ENCODE measurements at places on chromosomes 3 and 15. TPM values are rescaled to one million over a fixed set of nuclear protein-coding genes. Genes with fewer than 3 reads are reported as not detected.
A peak's percentile ranks its signal among the peaks of the same experiment; 100 is the strongest.

GRCh38 chr3:72353236-72354128, 494.8 kb downstream of the SHQ1 start:
- H3K36me3 ChIP-seq: no peaks in the 10 kb centered on the region
- H3K27ac ChIP-seq: no peak overlapping the region
- no peak for DNase-seq
- no peaks in the 10 kb centered on the region for H3K27me3 ChIP-seq

GRCh38 chr3:115537669-115538068, 85.6 kb upstream of the GAP43 start:
- no peak overlapping the region for H3K27ac ChIP-seq
- H3K36me3 ChIP-seq: no peaks in the 10 kb centered on the region
- H3K27me3 ChIP-seq: peaks cover 22% of the 10 kb centered on the region
- H3K4me1 ChIP-seq: no peaks in the 10 kb centered on the region

DNA sequence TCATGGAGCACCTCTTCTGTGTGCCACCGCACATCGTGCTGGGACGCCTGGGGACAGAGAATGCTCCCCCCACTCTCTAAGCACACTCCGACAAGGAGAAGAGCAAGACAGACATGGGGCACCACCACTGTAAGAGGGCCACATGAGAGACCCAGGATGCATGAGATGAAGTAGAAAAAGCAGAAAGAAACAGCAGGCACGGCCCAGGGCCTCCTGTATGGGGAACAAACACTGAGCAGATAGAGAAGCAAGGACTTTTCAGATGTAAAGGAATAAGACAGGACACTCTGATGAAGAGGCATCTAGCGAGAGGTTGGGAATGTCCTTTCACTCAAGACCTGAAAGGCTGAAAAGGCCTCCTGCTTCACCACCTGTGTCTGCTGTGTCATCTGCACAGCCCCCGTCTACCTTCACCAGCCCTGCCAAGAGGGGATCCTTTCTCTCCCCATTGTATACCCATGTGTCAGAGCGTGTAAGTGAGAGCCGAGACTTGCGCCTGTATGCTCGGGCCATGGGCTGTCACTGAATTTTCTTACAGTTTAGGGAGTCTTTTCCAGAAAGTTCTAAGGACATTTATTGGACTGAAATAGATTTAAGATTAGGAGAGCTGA, 125.6 kb downstream of the LRRK1 start:
- H3K27me3 ChIP-seq: peaks cover 27% of the 10 kb centered on the region
- no peak for DNase-seq
- no peak overlapping the region for H3K4me3 ChIP-seq
- H3K4me1 ChIP-seq: no peaks in the 10 kb centered on the region

DNA sequence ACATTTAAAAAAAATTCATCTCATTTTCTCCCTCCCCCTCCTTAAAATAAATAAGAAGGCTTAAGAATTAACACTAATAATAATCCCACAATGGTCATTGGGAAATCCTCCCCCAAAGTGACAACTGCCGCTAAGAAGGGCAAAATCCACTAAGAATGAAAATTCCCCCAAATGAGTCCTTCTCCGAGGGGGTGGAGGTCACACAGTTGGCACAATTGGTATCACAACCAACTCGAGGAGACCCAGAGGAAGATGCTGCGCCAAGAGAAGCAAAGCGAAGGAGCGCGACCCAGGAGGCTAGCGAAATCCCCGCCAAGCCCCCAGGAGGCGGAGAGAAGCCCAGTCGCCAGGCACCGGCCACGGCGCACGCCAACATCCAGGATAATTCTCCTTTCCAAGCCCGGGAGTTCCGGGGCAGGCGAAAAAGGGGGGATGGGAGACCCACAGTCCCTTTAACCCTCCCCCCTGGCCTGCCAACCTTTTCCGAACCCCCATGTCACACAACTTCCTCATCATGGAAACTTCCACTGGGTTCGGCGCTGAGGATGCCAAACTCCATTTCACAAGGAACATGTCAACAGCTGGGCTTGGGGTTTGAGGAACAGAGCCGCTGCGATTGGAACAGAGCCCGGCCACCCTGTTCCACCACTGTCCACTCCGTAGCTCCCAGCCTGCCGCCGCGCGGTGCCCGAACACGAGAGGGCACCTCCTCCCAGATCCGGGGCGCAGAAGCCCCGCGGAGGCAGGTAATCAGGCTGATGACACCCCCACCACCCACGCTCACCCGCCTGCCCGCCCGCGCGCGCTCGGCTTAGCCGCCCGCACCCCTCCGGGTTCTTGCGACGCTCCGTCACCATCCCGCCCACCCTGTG, 668 bp downstream of the THRB start:
- peaks cover 7% of the 10 kb centered on the region for H3K4me1 ChIP-seq
- peak overlapping the region; percentile 58 for H3K4me3 ChIP-seq
- no peak overlapping the region for H3K27ac ChIP-seq
- no peak for DNase-seq
- peaks cover 60% of the 10 kb centered on the region for H3K27me3 ChIP-seq
- peaks cover 1% of the 10 kb centered on the region for H3K36me3 ChIP-seq

Gene BCL2A1
- 67.2 TPM for total RNA-seq

DNA sequence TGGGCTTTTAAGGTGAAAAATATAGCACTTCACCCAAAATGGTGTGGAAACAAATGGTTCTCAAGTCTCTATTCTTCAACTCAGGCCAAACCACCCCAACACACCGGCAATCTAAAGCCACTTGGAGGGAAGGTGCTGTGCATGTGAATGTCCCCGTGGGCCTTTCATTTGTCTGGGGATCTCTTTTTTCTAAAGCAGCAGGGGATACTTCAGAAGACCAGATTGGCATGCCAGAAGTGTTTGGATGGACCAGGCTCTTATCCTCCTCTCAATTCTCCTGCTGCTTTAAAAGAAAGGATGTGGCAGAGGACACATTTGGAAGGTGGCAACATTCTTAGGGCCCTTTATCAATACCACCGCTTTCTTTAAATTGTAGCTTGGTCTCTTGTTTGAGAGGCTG, 193.1 kb downstream of the MEIS2 start:
- DNase-seq: no peak
- H3K27me3 ChIP-seq: no peaks in the 10 kb centered on the region
- H3K4me1 ChIP-seq: no peaks in the 10 kb centered on the region
- H3K27ac ChIP-seq: no peak overlapping the region
- no peak overlapping the region for H3K4me3 ChIP-seq
- H3K36me3 ChIP-seq: no peaks in the 10 kb centered on the region

Gene BCHE
- not detected for total RNA-seq

DNA sequence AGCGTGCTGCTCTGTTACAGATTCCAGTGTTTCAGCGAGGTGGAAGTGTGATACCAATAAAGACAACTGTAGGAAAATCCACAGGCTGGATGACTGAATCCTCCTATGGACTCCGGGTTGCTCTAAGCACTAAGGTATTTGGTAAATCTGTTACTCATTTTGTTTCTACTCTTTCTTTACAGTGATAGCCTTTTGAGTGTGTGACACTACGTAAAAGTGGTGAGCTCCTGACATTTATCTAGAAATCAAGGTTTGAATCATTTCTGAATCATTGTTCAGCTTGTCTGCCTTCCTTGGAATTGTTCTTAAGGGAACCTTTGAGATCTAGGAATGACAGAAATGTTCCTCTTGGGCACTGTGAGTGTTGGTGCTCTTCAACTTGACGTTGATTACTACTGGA, 11.2 kb upstream of the CAPN3 start:
- H3K27me3 ChIP-seq: no peaks in the 10 kb centered on the region
- H3K4me3 ChIP-seq: no peak overlapping the region
- DNase-seq: no peak
- peak overlapping the region; percentile 79 for H3K27ac ChIP-seq
- no peaks in the 10 kb centered on the region for H3K36me3 ChIP-seq

Gene MESP2
- total RNA-seq: not detected

DNA sequence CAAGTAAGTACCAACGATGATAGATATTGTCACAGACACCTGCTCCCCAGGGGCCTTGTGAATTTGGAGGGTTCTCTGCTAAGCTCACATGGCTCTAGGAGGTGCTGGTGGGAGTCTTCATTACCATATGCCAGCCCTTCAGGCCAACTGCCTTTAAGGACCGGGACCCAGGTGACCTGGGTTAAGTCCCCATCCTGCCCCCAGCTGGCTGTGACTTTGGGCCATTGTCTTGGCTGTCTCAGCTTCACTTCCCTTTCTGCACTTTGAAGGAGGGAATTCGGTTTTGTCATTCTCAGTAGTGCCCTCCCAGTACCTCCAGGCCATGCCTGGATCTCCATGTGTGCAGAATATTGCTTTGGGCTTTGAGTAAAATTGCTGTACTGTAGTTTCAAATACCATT, 72.8 kb upstream of the ACAD9 start:
- H3K36me3 ChIP-seq: peaks cover 34% of the 10 kb centered on the region
- DNase-seq: no peak
- H3K27ac ChIP-seq: peak overlapping the region; percentile 94
- H3K4me3 ChIP-seq: peak overlapping the region; percentile 5

GRCh38 chr15:63202861-63203260, 13.5 kb downstream of the RAB8B start:
- peak overlapping the region; percentile 67 for H3K4me3 ChIP-seq
- peaks cover 26% of the 10 kb centered on the region for H3K36me3 ChIP-seq
- H3K4me1 ChIP-seq: peaks cover 98% of the 10 kb centered on the region
- no peak overlapping the region for H3K27ac ChIP-seq

DNA sequence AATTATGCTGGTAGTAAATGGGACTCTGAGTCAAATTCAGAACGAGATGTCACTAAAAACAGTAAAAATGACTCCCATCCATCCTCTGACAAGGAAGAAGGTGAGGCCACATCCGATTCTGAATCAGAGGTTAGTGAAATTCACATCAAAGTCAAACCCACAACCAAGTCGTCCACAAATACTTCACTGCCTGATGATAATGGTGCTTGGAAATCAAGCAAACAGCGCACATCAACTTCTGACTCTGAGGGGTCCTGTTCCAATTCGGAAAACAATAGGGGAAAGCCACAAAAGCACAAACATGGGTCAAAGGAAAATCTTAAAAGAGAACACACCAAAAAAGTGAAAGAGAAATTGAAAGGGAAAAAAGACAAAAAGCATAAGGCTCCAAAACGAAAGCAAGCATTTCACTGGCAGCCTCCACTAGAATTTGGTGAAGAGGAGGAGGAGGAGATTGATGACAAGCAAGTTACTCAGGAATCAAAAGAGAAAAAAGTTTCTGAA, 15.1 kb upstream of the ZBTB47 start:
- no peaks in the 10 kb centered on the region for H3K27me3 ChIP-seq
- H3K27ac ChIP-seq: no peak overlapping the region
- H3K36me3 ChIP-seq: peaks cover 18% of the 10 kb centered on the region
- H3K4me3 ChIP-seq: no peak overlapping the region
- peak; percentile 67 for DNase-seq

Gene HYAL1
- total RNA-seq: 0.19 TPM

- no peak for DNase-seq
- no peaks in the 10 kb centered on the region for H3K36me3 ChIP-seq
- H3K27ac ChIP-seq: no peak overlapping the region
- H3K4me3 ChIP-seq: no peak overlapping the region
- peaks cover 14% of the 10 kb centered on the region for H3K27me3 ChIP-seq
Measured at GRCh38 chr15:66617137-66618090, 51.6 kb upstream of the LCTL start.

Gene UROC1
- total RNA-seq: not detected

Gene ZNF80
- total RNA-seq: 0.53 TPM

GRCh38 chr15:28947221-28947674, 61.5 kb downstream of the APBA2 start:
- H3K4me3 ChIP-seq: no peak overlapping the region
- no peak overlapping the region for H3K27ac ChIP-seq
- DNase-seq: no peak
- H3K4me1 ChIP-seq: peaks cover 46% of the 10 kb centered on the region
- no peaks in the 10 kb centered on the region for H3K36me3 ChIP-seq

DNA sequence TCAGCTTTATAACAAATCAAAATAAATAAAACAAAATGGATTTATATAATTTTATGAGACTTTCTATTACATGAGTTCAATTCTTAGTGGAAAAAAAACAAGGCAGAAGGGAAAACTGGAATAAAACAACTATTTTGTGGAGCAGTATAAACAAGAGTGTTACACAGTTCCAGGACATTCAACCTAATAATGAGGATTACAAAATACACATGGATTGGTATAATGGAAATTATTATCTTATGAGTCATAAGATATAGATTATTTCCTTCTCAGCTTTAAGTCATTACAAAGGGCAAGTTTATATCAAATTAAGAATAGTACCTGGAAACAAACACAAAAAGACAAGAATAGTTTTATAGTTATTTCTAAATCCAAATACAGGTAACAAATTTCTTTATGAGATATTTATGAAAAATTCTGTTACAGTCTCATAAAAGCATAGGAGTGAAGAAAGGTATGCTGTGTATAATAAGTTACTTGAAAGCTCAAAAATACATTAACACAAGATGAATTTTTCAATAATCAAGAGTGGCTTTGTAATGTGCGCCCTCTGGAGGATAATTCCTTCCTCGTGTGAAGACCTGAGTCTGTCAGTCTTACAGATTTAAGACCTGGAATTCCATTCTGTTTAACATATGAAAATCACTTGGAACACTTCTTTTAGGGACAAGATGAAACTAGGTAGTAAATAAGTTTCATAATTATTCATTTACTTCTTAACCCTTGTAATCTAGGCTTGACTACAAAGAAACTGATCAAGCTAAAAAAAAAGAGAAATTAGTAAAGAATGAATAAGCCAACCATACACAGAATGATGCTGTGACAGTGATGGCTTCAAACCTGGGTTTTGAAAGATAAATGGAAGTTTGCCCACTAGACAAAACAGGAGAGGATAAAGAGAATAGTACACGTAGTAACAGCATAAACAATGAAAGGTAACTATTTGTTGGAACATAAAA, 9.5 kb downstream of the COPS2 start:
- peaks cover 32% of the 10 kb centered on the region for H3K4me1 ChIP-seq
- H3K27ac ChIP-seq: peak overlapping the region; percentile 16
- peak; percentile 18 for DNase-seq
- no peak overlapping the region for H3K4me3 ChIP-seq
- peaks cover 12% of the 10 kb centered on the region for H3K36me3 ChIP-seq
- H3K27me3 ChIP-seq: no peaks in the 10 kb centered on the region

GRCh38 chr3:76582632-76583378, 457.1 kb upstream of the ROBO2 start:
- DNase-seq: no peak
- peaks cover 1% of the 10 kb centered on the region for H3K36me3 ChIP-seq
- H3K4me3 ChIP-seq: no peak overlapping the region
- no peaks in the 10 kb centered on the region for H3K27me3 ChIP-seq
- H3K27ac ChIP-seq: no peak overlapping the region

GRCh38 chr15:40769274-40770146, at the start of gene C15orf62:
C15orf62 (plus strand) TSS chr15:40769980; CDS start chr15:40770496, 516 bp downstream.
- H3K27me3 ChIP-seq: no peaks in the 10 kb centered on the region
- DNase-seq: peak; percentile 64
- H3K4me3 ChIP-seq: peak within 1 kb of the TSS; percentile 69
- peaks cover 40% of the 10 kb centered on the region for H3K4me1 ChIP-seq
- peak within 1 kb of the TSS; percentile 88 for H3K27ac ChIP-seq

DNA sequence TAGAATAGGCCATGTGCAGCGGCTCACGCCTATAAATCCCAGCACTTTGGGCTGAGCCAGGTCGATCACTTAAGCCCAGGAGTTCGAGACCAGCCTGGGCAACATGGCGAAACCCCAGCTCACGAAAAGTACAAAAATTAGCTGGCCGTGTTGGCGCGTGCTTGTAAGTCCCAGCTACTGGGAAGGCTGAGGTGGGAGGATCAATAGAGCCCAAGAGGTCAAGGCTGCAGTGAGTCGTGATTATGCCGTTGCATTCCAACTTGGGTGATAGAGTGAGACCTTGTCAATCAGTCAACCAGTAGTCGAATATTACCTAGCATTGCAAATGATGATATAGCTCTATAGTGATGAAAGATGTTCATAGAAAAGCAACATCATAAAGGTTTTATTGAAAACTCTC, 51.9 kb downstream of the USP8 start:
- no peaks in the 10 kb centered on the region for H3K27me3 ChIP-seq
- no peaks in the 10 kb centered on the region for H3K4me1 ChIP-seq
- no peak overlapping the region for H3K4me3 ChIP-seq
- peaks cover 9% of the 10 kb centered on the region for H3K36me3 ChIP-seq
- no peak for DNase-seq
- H3K27ac ChIP-seq: no peak overlapping the region

Data from activated T-cell treated with anti-CD3 and anti-CD28 coated beads, Interleukin-2, amount 50 U/mL, for 72 hours (primary cell).